Stimulated activated CD8-positive, alpha-beta memory T cell treated with anti-CD3 and anti-CD28 coated beads, Interleukin-4, amount 100 ng/mL, for 24 hours (primary cell): ENCODE measurements at places on chromosomes 6 and 20.

DNA sequence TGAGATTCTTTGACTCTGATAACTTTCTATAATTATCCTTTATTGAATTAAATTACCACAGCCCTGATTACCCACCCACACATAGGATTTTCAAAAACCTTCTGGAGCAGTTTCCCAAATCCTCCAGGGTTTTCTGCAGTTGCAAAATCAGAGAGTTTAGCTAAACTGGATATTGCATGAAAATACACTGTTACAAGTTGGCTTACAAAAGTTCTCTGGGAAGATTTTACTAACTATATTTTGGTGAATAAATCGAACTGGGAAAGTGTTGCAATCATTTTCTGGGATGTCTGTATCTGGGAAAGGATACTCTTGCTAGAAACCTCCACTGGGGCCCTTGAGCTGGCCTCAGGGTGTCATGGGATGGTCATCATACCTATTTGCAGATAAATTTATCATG, 97.6 kb upstream of the STMND1 start:
- DNase-seq = no peak

DNA sequence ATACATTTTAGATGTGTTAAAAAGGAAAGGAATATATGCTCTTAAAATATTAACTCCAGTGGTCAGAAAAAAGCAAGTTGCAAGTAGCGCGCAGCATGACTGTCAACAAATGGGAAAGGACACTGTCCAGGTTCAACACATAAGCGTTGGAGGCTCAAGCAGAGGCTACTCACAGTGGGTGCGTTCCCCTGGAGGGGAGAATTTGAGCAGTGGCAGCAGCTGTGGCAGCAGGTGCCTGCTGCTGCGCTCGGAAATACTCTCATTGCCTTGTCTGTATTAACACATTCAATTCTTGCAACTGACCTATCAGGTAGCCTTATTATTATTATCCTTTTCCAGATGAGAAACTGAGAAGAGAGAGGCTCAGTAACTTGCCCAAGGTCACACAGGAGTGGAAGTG, 21.9 kb upstream of the CCN6 start:
- DNase-seq = no peak

GRCh38 chr20:9510911-9511310, 3.5 kb upstream of the LAMP5 start:
- DNase-seq = no peak

GRCh38 chr6:108171291-108171917, 5.6 kb downstream of the NR2E1 start:
- no peak for DNase-seq

GRCh38 chr6:43969158-43969981, 157.9 kb downstream of the MRPL14 start:
- DNase-seq = no peak

DNA sequence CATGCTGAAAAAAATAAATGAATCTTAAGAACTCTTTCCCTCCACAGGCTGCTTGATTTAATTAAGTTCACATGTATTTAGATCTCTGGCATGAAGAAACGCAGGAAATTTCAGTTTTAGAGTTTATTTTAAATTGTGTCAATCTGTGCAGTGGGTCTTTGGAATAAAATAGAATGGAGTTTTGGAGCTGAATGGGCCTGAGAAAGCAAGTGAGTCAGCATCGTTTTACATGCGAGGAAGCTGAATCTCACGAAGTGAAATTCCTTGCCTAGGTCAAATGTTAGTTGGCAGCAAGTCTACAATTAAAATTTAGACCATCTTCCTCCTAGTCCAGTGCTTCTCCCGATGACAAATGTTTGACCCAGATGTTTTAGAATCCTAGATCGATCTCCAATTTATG, 22.4 kb downstream of the MAP7 start:
- no peak for DNase-seq

DNA sequence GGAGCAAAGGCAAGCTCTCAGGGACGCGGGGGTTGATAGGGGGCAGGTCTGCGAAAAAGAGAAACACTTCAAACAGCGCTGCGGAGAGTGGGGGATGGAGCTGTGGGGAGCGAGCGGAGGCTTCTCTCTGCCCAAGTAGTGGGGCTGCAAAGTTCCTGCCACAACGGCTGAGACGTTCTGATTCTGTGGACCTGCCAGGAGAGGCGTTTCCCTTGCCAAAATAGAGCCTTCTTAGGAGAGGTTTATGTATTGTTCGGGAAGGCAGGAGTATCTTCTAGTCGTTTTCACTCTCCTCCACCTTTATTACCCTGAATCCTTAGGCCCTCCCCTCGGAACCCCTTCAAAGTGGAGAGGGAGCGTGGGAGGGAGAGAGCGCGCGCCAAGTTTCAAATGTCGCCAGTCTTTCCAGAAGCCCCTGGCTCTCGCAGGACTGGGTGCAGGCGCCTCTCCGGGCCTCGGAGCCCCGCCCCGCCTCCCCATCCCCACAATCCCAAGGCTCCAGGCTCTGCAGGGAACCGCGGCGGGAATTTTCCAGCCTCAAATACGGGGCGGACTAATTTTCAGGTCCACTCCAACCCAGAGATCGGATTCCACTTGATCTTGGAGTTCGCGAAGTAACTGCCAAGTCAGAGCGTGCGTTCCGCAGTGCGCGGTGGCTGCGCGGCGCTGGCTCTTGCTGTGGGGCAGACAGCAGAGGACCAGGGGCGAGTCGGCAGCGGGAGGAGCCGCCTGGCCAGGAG, 10.0 kb upstream of the POU3F2 start:
- DNase-seq = no peak

- no peak for DNase-seq
Measured at GRCh38 chr6:21993841-21994240, 303.0 kb downstream of the PRL start.

DNA sequence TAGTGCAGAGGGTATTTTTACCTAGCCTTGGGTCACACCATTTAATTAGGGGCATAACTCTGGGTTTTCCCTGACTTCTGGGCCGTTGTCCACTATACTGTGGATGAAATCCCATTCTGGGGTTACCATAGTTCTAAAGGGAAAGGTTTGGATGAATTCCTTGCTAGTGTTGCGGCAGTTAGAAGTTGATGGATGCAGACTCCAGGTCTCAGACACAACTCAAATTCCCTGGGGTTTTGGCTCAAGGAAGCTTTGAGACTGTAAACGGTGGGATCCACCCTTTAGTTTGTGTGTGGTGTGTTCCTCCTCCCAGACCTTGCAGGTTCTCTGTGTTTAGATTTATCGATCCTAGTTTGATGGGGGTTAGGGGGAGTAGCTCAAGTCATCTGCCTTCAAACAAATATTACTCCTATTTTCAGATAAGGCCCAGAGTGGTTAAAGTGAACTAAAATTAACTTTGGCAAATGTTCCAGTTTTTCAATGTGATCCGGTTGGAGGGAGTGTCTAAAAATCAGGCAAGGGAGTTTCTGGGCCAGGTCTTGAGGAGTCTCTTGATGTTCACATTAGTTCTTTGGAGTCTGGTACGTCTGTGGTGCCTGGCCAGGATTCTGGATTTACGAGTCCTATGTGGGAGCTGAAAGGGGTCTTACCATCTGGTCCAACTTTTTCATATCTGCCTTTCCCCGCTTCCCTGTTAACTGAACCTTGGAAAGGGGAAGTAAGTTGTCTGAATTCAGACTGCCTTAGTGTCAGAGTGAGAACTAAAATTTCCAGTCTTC, 1.5 kb downstream of the RALY start:
- DNase-seq = no peak

GRCh38 chr20:1831096-1831495, 64.1 kb upstream of the SIRPA start:
- DNase-seq = no peak

GRCh38 chr6:27091661-27092315, 155.7 kb upstream of the PRSS16 start:
- DNase-seq = peak; percentile 37

- DNase-seq = no peak
Measured at GRCh38 chr6:19759117-19759880, 77.9 kb upstream of the ID4 start.

DNA sequence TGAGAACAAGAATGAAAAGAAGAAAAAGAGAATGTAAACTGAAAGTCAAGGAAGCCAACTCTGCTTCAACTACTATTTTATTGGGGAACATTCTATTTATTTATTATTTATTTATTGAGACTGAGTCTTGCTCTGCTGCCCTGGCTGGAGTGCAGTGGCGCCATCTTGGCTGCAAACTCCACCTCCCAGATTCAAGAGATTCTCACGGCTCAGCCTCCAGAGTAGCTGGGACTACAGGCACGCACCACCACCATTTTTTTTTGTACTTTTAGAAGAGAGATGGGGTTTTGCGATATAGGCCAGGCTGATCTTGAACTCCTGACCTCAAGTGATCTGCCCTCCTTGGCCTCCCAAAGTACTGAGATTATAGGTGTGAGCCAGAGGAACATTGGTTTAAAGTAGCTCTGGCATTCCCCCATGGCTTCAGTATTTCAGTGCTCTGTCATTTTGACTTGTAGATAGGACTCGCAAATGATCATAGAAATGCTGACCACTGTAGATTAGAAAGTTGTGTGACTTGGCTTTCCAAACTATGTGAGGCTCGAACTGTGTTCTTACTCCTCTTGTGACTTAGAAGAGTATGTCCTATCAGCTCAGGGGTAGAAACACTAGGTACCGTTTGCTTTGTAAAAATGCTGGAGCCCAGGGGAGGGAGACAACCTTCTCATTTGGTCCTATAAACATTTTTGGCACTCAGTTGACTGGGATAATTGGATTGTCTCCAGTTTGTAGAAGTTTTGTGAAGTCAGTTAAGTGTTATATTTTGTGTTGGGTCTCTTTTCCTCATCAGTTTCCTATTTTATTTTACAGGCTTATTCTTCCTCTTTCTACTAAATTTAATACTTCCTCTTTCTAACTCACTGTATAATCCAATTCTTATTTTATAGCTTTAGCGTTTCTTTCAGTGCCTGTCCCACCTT, 544.9 kb upstream of the CITED2 start:
- no peak for DNase-seq

GRCh38 chr20:32598606-32599005, 13.5 kb upstream of the NOL4L start:
- DNase-seq = no peak

DNA sequence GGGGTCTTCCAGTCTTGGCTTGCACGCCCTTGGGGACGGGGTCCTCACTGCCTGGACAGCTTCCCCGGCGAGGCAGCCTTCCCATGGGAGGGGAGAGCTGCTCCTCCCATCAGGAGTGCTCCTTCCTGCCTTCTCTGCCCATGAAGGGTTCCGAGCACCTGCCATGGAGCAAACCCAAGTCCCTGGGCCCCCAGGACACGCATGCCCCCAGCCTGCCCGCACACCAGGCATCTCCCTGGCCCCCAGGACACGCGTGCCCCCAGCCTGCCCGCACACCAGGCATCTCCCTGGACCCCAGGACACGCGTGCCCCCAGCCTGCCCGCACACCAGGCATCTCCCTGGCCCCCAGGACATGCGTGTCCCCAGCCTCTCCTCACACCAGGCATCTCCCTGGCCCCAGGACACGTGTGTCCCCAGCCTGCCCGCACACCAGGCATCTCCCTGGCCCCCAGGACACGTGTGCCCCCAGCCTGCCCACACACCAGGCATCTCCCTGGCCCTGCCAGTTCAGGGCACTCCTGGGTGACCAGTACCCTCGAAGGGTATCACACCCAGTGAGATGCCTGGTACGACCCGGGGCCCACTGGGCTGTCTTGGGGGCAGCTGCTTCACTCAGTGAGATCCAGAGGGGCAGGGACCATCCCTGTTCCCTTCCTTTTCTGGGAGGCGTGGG, 21.7 kb downstream of the COL20A1 start:
- DNase-seq = no peak

DNA sequence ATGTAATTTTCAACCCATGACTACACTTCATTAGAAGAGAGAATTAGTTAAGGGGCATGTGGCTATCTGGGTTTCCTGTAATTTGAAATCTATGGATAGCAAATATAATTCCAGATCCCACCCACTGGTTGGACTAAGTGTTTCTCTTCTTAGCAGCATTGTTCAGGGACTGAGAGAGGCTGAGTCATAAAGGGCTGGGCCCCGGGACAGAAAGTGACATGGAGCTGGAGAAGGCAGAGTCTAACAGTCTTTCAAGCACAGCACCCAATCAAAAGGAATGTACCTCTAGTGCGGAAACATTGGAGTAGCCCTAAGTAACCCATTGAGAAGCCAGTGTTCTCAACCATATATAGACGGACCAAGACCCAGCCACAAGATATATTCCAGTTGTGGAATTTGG, 363.9 kb downstream of the DHX35 start:
- no peak for DNase-seq

- no peak for DNase-seq
Measured at GRCh38 chr6:90139272-90139817, 157.3 kb downstream of the BACH2 start.

DNA sequence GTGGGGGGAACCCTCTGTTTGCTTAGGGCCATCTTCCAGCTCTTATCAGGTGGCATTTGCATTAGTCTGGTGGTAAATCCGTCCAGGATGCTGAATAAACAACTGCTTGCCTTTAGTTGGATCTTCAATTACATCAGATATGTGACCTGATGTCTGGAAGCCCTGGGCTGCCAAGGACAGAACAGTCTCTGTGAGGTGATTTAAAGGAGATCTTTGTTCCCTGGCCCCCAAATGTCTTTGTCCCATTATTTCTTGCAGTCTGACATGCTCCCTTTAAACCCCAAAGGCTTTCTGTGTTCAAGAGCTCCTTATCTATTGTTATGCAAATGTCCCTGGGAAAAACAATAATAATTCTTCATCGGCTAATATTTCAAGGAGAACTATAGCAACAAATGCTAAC, 84.6 kb upstream of the SPTLC3 start:
- no peak for DNase-seq

GRCh38 chr6:40634429-40634828, 47.3 kb upstream of the LRFN2 start:
- no peak for DNase-seq

DNA sequence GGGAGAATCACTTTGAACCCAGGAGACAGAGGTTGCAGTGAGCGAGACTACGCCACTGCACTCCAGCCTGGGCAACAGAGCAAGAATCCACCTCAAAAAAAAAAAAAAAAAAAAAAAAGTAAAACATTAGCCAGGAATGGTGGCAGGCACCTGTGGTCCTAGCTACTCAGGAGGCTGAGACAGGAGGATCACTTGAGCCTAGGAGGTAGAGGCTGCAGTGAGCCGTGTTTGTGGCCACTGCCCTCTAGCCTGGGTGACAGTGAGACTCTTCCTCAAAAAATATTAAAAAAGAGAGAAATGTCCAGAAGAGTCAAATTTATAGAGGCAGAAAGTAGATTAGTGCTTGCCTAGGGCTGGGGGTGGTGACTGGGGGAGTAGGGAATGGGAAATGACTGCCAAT, 6.8 kb upstream of the PIGU start:
- DNase-seq = no peak
